Ecto neural progenitor cell (in vitro differentiated cells): ENCODE measurements at places on chromosomes 16 and 17.

GRCh38 chr16:60199150-60199549 lies 1465.0 kb upstream of the GOT2 start:
- DNase-seq, result no peak

DNA sequence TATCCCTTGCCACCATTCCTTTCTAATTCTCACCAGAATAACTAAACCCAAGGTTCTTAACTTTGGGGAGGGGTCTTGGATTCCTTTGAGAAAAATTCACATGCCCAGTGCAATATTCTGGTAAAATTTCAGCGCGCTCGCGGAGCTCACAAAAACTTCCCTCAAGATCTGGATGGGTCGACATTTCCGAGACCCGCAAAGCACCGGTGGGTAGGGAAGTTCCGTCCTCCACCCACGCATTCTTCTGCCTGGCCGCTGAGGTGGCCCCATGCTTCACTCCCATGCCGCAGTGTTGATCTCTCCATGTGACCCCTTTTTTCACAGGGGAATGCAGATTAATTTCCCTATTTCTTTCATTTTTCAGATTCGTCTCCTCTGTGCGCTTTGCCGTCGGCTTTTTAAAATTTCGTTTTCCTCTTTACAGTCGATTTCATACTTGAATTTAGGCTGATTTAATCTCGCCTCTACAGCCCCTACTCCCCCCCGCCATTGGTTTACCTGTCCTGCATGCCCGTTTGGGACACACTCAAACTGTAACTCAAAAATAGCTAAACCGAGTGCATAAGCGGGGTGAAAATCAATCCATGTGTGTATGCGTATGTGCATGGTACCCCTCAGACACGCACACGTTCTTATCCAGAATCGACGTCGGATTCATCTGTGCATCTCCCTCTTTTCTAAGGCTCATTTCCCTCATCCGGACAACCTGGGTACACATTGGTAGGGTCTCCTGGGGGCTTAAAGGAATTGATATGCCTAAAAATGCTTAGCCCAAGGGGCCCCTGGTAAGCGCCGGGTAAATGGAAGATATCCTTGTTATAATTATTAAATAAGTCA lies 1.4 kb upstream of the SP6 start:
- DNase-seq, result no peak

GRCh38 chr17:36879624-36880131 lies 57.6 kb upstream of the LHX1 start:
- no peak for DNase-seq

DNA sequence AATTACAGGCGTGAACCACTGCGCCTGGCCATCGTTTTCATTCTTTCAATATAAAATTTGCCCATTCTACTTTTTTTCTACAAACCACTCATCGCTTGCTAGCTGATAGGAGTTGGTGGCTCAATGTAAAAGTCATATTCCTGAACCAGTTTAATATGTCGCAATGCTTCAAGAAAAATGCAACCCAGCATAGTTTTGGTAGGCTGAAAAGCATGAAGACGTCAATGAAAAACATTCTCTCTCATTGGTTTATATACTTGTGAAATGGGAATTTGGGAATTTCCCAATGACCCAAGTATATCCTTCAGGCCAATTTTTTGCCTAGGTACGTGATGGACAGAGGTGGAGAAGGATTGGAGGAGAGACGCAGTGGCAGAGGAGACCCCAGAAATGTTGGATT lies 26.9 kb downstream of the USP43 start:
- no peak for DNase-seq

DNA sequence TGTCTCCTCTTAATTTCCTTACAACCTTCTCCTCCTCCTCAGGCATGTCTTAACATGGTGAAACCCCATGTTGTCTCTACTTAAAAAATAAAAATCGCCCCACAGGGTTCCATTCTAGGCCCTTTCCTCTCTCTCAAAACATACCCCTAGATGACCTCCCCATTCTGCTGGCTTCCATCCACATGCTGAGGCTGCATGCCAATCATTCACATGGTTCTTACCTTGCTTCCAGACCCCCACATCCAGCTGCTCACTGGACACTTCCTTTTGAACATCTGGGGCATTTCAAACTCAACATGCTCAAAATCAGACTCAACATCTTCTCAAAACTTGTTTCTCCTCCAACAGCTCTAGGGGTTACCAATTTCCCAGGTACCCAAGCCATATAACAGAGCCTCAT lies 12.4 kb upstream of the CTCF start:
- DNase-seq, result no peak

DNA sequence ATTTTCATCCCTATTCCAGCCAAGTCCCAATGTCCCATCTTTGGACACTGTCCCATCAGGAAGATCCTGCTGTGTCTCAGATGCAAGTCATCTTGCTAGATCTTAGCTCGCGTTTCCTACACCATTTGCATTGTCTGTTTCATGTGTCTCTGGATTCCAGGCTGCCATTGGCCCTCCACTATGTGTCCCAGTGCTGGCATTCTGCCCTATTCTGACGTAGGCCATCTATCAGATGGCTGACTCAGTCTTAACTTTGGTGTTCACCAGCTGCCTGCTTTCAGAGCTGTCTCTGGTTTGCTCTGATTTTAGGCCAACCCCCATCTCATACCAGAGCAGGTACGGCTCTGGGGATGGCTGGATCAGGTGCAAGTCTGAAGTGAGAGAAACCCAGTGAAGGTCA lies 300.9 kb upstream of the ASIC2 start:
- DNase-seq, result no peak

GRCh38 chr17:47611372-47612350 lies 38.1 kb upstream of the KPNB1 start:
- no peak for DNase-seq

DNA sequence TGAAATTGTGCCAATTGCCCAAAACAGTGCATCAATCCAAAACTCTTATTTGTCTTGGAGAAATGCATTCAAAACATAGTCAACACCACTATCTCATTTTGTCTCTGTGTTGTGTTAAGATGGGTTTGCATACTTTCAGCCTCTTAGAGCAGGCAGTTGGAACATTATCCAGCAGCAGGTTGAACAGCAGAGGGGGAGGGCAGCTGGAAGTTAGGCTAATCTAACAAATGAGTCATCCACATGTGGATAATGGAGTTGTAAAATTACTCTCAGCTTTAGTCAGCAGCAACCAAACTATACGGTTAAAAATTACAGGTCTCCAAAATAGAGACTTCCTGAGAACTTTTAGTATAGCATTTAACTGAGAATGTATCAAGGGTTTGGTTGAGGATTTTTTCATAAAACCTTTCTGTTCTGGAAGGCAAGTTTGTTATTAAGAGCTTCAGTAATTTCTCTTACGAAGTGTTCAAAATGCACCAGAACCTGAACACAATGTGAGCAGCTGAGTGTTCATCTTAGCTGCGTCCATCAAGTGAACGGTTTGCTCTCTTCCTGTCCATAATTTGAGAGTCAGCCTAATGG lies 46.3 kb downstream of the PRKCA start:
- DNase-seq, result no peak

DNA sequence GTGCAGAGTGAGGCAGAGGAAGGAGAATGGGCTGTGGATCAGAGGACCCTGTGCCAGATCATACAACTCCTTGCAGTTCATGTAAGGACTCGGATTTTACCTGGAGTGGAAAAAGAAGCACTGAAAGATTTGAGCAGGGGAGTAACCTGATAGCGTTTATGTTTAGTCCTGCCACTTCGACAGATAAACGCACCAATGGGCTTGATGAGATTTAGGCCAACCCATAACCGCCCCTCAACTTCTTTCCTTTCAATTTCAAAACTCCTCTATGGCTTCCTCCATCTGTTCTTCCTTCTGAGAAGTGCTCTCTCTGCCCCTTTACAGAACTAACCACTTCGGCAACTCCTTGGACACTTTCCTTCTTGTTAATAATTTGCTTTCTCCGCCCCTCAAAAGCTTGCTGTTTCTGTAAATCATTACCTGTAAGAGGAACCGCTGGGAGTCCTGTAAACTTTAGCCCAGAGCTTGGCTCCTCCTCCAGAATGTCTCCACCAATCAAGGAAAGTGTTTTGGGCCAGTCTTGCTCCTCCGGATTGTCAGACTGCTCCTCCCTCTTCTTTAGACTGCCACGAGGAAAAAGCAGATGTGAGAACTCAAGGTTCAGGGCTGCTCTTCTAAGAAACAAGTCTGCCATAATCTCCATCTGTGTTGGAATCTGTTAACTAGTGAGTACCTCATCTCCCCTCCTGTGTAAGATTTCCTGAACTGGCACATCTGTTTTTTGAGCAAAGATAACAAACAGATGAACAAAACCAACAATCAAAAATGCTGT lies at the start of gene ACSM3:
ACSM3 (plus strand) TSS at position 554 of the 772 bp plus-strand sequence. CDS start 6,021 bp downstream, outside the sequence.
- DNase-seq, result peak; percentile 63

DNA sequence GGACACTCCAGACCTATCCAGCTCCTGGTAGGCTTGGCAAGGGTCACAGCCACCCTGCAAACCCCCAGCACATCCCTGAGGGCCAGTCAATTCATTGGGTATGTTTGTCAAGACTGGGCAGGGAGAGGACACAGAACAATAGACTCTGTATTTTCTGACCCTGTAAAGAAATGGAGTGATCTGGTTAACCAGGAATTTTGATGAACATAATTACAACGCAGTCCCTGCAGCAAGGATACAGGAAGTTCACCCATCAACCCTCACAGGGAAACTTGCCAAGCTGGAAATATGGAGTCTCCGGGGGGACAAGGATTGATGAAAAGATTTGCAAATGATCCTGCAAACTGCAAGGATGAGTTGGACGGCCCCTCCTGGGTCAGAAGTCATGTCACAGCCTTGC lies 126.1 kb upstream of the RCVRN start:
- DNase-seq, result no peak

DNA sequence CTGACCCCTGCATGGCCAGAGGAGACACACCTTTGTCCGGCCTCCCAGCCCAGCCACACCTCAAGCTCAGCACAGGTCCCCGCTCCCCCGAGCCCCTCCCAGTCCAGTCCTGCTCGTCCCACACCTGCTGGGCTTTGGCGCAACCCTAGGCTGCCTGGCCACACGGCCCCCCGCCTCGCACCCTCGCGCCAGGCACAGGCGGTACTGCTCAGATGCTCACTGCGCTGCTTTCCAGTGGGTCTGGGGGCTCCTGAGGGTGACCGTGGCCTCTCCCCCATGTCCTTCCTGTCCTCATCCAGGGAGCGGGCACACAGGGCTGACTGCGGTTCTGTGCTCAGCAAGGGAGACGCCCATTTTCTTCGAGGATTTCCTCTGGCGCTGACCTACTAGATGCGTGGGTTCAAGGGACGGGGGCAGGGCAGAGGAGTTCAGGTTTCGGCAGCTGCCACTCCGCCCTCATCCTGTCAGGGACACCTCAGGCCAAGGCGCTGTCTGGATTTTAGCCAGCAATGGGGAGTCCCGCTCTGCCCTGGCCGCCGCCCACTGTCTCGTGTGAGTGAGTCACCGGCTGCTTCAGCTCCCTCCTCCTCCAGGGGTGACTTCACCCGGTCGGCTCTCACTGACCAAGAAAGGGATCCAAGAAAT lies 118.0 kb upstream of the ZNF469 start:
- peak; percentile 72 for DNase-seq

DNA sequence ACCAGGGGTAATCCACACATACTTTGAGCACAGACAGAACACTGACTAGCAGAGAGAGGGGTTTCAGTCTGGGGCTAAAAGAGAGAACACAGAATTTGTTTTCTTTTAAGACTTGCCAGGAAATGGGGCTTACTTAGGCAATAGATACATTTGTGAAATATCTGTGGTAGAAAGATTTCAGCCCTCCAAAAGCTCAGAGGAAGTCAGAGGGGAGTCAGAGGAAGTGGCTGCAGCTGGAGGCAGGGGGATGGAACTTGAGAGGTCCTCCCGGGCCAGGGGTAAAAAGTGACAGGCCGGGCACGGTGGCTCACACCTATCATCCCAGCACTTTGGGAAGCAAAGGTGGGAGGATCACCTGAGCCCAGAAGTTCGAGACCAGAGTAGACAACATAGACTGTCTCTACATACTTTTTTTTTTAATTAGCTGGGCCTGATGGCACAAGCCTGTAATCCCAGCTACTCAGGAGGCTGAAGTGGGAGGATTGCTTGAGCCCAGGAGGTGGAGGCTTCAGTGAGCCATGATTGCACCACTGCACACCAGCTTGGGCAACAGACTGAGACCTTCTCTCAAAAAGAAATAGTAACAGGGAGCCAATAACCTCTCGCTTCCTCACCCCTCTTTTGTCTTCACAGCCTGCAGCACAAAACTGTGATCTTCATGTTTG lies 49.9 kb downstream of the NLRC5 start:
- no peak for DNase-seq

GRCh38 chr16:9773289-9773688 lies 408.9 kb downstream of the GRIN2A start:
- DNase-seq, result no peak

DNA sequence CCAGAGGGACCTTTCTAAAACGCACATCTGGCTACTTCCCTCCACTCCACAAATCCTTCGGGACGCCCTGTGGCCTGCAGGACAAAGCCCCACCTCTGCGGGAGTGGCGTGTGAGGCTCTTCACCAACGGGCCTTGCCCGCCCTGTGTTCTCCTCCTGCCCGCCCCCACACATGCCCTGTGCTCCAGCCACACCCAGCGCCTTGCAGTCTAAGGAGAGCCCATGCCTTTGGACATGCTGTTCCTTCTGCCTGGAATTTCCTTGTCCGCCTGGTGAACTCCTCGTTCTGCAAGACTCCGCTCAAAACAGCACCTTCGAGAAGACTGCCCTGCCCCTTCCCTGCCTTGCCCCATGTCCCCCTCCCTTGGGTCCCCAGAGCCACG lies 7.4 kb downstream of the ELOB start:
- DNase-seq, result no peak

DNA sequence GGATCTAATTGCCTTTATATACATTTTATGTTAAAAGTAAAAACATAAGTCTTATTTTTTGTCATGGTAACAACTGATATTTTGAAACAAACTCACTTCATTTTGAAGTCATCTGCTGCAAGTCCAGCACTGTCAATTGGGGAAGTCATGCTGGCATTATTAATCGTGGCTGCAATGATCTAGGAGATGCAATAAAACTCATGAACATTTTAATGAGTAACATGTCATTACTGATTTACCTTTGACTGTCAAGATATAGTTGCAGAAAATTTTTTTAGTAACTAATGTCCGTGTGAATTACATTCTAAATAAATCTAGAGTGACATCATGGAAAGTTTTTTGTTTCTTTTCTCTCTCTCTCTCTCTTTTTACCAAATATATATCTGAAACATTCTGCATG lies 17.3 kb upstream of the KRT24 start:
- no peak for DNase-seq

- no peak for DNase-seq
Measured at GRCh38 chr17:40219594-40220338, 662 bp downstream of the WIPF2 start.

- no peak for DNase-seq
Measured at GRCh38 chr17:75331671-75332070, 42.4 kb upstream of the SLC25A19 start.

- no peak for DNase-seq
Measured at GRCh38 chr16:57676553-57677085, 8.5 kb downstream of the ADGRG3 start.

- DNase-seq, result peak; percentile 88
Measured at GRCh38 chr17:28948873-28949184, 2.5 kb downstream of the PHF12 start.

- no peak for DNase-seq
Measured at GRCh38 chr16:74984194-74984528, 762 bp downstream of the WDR59 start.

DNA sequence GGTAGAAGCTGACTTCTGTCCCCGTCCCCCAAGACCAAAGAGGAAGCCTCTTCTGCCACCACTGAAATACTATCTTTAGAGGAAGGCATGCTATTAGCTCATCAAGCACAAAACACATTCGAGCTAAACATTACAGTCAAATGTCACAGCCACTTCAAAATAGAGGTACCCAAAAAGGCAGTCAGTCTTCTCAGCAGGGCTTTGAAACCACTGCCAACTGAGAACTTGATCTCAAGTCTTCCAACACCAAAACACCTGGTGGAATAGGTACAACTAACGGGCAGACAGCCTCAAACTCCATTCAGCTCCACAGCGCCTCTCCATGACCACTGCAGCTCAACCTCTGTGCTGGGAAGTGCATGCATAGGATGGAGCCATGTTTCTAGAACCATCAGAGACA lies 36.0 kb downstream of the ZFHX3 start:
- DNase-seq, result no peak
